ENCODE measurements at places on chromosomes 3 and 15.

DNA sequence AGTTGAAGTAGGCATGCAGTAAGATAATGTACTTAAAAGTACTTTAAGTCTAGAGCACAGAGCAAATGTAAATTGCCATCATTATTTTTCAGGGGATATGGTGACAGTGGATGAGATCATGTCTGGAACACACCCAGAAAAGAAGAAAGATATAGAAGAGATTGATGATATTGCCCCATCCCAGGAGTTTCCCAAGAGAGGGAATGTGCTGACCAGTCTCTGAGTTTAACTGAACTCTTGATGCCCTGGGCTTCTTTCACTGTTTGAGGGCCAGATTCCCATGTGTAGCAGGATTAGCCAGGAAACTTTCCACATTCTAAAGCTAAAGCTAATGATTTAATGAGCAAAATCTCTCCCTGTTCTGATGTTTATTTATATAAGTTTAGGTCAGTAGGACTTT, 366.8 kb upstream of the UMPS start:
- peak overlapping the region; percentile 95 for H3K27ac ChIP-seq
- H3K4me3 ChIP-seq = peak overlapping the region; percentile 48
- no peak for DNase-seq
- peaks cover 5% of the 10 kb centered on the region for H3K36me3 ChIP-seq
- H3K4me1 ChIP-seq = peaks cover 44% of the 10 kb centered on the region

GRCh38 chr3:138242466-138242865, 55.4 kb downstream of the ARMC8 start:
- H3K4me1 ChIP-seq = no peaks in the 10 kb centered on the region
- H3K4me3 ChIP-seq = no peak overlapping the region
- no peak overlapping the region for H3K27ac ChIP-seq
- no peaks in the 10 kb centered on the region for H3K36me3 ChIP-seq
- no peak for DNase-seq

GRCh38 chr15:81894061-81894460, 151.8 kb downstream of the MEX3B start:
- DNase-seq = no peak
- H3K4me3 ChIP-seq = no peak overlapping the region
- H3K36me3 ChIP-seq = no peaks in the 10 kb centered on the region
- peaks cover 9% of the 10 kb centered on the region for H3K4me1 ChIP-seq
- peaks cover 1% of the 10 kb centered on the region for H3K27me3 ChIP-seq

DNA sequence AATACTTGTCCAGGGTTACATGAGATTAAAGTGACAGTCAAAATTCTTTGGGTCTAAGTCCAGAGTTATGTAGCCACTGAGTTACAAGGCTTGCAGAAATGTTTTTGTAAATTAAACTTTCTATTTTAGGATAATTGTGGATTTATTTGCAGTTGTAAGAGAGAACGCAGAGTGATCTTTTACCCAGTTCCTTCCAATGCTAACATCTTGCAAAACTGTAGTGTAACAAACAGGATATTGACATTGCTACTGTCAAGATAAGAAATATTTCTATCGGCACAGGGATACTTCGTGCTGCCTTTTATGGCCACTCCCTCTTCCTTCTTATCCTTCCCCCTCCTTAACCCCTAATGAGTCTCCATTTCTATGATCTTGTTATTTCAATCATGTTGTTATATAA, 1022.9 kb downstream of the MCTP2 start:
- H3K4me1 ChIP-seq = no peaks in the 10 kb centered on the region
- H3K27me3 ChIP-seq = no peaks in the 10 kb centered on the region
- no peak for DNase-seq
- H3K4me3 ChIP-seq = no peak overlapping the region
- no peaks in the 10 kb centered on the region for H3K36me3 ChIP-seq

GRCh38 chr3:195690951-195691350, 29.8 kb upstream of the MUC20 start:
- no peak overlapping the region for H3K4me3 ChIP-seq
- no peak for DNase-seq
- H3K27ac ChIP-seq = no peak overlapping the region
- peaks cover 6% of the 10 kb centered on the region for H3K36me3 ChIP-seq

All from glutamatergic neuron (in vitro differentiated cells).